ENCODE measurements at places on chromosomes 11 and 22.

GRCh38 chr11:16049611-16050010, 306.7 kb downstream of the SOX6 start:
- DNase-seq: no peak

GRCh38 chr22:40463017-40463631, 92.7 kb downstream of the SGSM3 start:
- no peak for DNase-seq

GRCh38 chr11:119262668-119263351, 54.1 kb downstream of the MCAM start:
- no peak for DNase-seq

GRCh38 chr11:57977709-57978108, 46.0 kb upstream of the OR9Q1 start:
- DNase-seq: no peak

- no peak for DNase-seq
Observed at GRCh38 chr22:39596601-39597000, 26.0 kb downstream of the CACNA1I start.
